Activated naive CD4-positive, alpha-beta T cell treated with anti-CD3 and anti-CD28 coated beads, Interleukin-2, amount 10 ng/mL, durations not matched to agents 7 days and 5 days (primary cell): ENCODE measurements at places on chromosomes 2 and 18.

GRCh38 chr18:62758591-62758990 lies 43.2 kb downstream of the PHLPP1 start:
- DNase-seq, result no peak

DNA sequence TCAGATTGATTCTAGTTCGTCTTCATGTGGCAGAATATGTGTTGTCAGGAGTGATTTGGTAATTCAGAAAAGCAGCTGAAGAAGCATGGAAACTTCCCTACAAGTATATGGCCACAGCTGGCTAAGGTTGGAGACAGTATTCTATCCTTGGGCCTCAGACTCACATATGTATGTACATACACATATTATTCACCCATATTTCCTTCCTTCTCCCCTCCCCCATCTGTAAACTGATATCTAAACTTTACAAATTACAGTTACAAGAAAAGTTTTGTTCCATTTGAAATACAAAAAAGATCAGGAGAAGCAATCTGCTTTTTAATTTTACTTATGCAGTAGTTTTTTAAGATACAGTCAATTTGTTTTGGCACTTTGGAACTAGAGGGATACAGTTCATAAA lies 3.1 kb downstream of the SP3 start:
- no peak for DNase-seq

GRCh38 chr2:158486970-158487325 lies 30.2 kb downstream of the PKP4 start:
- no peak for DNase-seq

DNA sequence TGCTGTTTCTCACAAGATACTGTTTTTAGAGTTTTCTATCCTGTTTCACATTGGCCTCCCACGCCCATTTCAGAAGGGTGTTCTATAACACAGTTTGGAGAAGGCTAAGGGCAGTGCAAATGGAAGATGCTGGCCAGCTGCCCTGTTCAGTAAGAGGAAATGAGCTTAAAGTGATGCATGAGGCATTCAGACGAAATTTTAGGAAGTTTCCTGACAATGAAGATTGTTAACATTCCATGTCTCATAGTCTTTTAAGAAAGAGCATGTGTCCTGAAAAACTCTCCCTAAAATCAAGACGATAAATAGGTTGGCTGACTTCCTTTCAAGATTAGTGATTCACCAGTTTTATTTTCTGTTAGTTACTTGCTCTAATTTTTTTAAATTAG lies 484.2 kb upstream of the NRP2 start:
- DNase-seq, result no peak

DNA sequence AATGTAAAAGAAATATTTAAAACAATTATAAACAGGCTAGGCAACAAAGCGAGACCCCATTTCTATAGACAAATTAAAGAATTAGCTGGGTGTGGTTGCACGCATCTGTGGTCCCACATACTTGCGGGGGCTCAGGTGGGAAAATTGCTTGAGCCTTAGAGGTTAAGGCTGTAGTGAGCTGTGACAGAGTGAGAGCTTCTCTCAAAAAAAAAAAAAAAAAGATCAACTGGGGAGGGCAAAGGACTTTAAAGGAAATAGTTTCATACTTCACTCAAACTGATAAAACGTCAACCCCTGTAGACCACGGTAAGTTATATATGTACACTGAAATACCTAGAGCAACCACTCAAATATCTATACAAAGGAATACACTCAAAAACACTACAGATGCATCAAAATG lies 37.5 kb downstream of the MGAT4A start:
- DNase-seq, result no peak

- DNase-seq, result no peak
Observed at GRCh38 chr2:230205034-230205433, 14.8 kb downstream of the SP110 start.

- DNase-seq, result no peak
Observed at GRCh38 chr2:64807417-64807816, 153.7 kb upstream of the SERTAD2 start.
